ENCODE measurements at places on chromosomes 4 and X.

- H3K4me1 ChIP-seq = no peaks in the 10 kb centered on the region
- H3K27ac ChIP-seq = no peak overlapping the region
- peaks cover 16% of the 10 kb centered on the region for H3K27me3 ChIP-seq
- no peak for DNase-seq
- H3K4me3 ChIP-seq = no peak overlapping the region
Measured at GRCh38 chrX:109967156-109967555, 35.8 kb upstream of the TMEM164 start.

- no peak for DNase-seq
- no peaks in the 10 kb centered on the region for H3K4me1 ChIP-seq
- no peaks in the 10 kb centered on the region for H3K36me3 ChIP-seq
- no peaks in the 10 kb centered on the region for H3K27me3 ChIP-seq
- H3K27ac ChIP-seq = no peak overlapping the region
Measured at GRCh38 chr4:100708776-100709175, 191.0 kb upstream of the EMCN start.

GRCh38 chr4:54971474-54971950, 153.9 kb downstream of the KDR start:
- DNase-seq = peak; percentile 61
- no peaks in the 10 kb centered on the region for H3K36me3 ChIP-seq
- H3K4me1 ChIP-seq = no peaks in the 10 kb centered on the region
- H3K4me3 ChIP-seq = no peak overlapping the region
- H3K27me3 ChIP-seq = no peaks in the 10 kb centered on the region
- no peak overlapping the region for H3K27ac ChIP-seq

- no peak overlapping the region for H3K27ac ChIP-seq
- H3K4me1 ChIP-seq = no peaks in the 10 kb centered on the region
- H3K4me3 ChIP-seq = no peak overlapping the region
- H3K36me3 ChIP-seq = peaks cover 4% of the 10 kb centered on the region
Measured at GRCh38 chr4:26723216-26723615, 137.4 kb upstream of the STIM2 start.

- H3K36me3 ChIP-seq = no peaks in the 10 kb centered on the region
- no peaks in the 10 kb centered on the region for H3K27me3 ChIP-seq
- H3K4me1 ChIP-seq = no peaks in the 10 kb centered on the region
- H3K27ac ChIP-seq = no peak overlapping the region
- no peak for DNase-seq
- H3K4me3 ChIP-seq = no peak overlapping the region
Measured at GRCh38 chr4:14222377-14223029, 595.0 kb upstream of the BOD1L1 start.

DNA sequence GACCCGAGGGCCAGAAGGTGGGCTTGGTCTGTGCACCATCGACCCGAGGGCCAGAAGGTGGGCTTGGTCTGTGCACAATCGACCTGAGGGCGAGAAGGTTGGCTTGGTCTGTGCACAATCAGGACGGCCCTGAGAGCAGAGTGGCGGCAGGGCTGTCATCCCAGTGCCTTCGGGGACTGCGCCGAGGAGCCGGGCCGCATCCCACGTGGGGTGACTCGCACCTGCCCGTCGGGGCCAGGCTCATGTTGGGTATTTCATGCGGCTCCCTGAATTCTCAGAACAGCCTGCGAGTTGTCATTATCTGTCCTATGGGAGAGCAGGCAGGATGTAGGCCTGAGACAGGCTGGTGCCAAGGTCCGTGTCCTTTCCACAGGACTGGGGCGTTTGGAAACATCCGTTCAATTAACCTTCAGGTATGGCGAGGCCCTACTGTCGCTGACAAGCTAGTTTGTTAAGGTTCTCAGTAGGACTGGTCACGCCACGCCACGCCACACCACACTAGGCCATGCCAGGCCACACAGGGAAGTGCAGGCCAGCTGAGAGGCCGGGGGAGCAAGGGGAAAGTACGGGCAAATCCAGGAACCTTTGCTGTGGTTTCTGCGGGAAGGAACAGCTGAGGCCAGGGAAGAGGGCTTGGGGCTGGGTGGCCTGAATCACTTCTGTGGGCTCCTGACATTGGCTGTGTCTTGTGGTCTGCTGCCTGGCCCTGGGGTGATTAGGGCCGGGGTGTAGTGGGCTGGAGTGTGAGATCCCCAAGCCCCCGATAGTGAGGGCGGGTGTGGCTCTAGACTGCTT, 182.9 kb downstream of the AFAP1 start:
- no peak for DNase-seq
- H3K27me3 ChIP-seq = no peaks in the 10 kb centered on the region
- peaks cover 47% of the 10 kb centered on the region for H3K36me3 ChIP-seq
- H3K4me3 ChIP-seq = no peak overlapping the region

Measured in muscle of leg (tissue), 16 donors.